ENCODE measurements at places on chromosomes 1 and 21. TPM values are rescaled to one million over a fixed set of nuclear protein-coding genes. Genes with fewer than 3 reads are reported as not detected.

- DNase-seq = no peak
- no peaks in the 10 kb centered on the region for H3K27me3 ChIP-seq
- peak overlapping the region; percentile 84 for H3K4me3 ChIP-seq
Measured at GRCh38 chr1:92081031-92081430, 886 bp downstream of the BTBD8 start.

DNA sequence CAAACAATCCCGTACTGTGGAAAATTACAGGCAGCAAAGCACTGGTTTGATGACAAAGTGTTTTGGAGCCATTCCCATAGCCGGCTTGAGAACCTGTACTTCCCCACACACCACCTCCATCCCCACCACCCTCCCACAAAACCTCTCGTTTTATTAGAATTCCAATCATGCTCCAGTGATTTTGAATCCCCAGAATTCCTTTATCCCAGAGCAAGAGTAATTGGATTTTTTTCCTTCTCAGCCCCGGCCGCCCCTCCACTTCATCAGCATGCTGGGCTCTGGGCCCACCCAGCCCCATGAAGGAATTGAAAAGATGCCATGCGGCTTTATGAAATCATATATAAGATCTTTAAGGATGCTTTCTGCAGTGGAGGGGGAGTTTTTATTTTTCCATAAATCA is 136.6 kb downstream of the OMA1 start:
- no peaks in the 10 kb centered on the region for H3K27me3 ChIP-seq
- peak; percentile 89 for DNase-seq
- peaks cover 23% of the 10 kb centered on the region for H3K4me1 ChIP-seq
- no peak overlapping the region for H3K27ac ChIP-seq
- no peak overlapping the region for H3K4me3 ChIP-seq

The TEX38 gene
- total RNA-seq = not detected

The STPG1 gene
- 9.5 TPM for total RNA-seq

- H3K4me1 ChIP-seq = no peaks in the 10 kb centered on the region
- DNase-seq = no peak
- H3K27me3 ChIP-seq = no peaks in the 10 kb centered on the region
- H3K27ac ChIP-seq = no peak overlapping the region
- no peaks in the 10 kb centered on the region for H3K36me3 ChIP-seq
Measured at GRCh38 chr1:107545056-107545577, 404.3 kb downstream of the NTNG1 start.

The LCE1A gene
- total RNA-seq = not detected

DNA sequence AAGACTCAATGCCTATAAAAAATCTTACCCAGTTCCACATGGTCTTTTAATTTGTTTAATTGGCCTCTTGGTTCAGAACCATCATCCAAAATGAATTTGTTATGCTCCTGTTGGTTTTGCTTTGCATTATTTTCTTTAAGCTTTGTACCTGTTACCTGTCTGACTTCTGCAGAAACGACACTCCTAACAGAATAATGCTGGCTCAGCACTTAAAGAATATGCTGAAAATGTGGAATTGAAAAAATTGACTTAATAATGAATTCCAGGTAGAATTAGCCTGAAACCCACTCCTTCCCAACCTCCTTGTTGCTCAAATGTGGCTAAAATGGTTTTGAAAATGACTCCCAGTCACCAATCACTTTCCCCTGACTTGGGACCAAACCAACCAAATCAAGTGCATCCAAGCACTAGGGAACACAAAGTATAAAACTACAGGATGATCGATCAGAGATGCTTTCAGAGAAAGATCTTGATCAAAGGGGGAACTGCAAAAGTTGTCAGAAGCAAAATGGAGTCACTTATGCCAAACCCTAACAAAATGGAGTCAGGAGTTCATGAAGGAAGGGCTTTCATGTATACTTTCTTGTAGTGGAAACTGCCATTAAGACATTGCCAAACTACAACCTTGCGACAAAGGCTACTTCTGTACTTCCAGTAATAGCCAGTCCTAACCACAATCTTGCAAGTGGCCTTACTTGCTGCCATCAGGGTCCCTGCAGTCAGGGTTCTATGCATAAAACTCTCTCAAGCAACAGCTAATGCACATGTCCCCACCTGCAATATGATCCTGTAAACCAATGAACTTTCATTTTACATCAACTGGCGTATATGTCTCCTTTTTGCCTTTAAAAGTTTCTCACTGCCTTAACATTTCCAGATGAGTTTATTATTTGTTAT is 5.4 kb downstream of the GBP7 start:
- H3K27ac ChIP-seq = no peak overlapping the region
- no peaks in the 10 kb centered on the region for H3K36me3 ChIP-seq
- no peaks in the 10 kb centered on the region for H3K4me1 ChIP-seq
- DNase-seq = no peak
- no peak overlapping the region for H3K4me3 ChIP-seq
- H3K27me3 ChIP-seq = no peaks in the 10 kb centered on the region

GRCh38 chr1:203121186-203122015 is 6.1 kb upstream of the ADORA1 start:
- H3K36me3 ChIP-seq = no peaks in the 10 kb centered on the region
- H3K27me3 ChIP-seq = peaks cover 29% of the 10 kb centered on the region
- H3K27ac ChIP-seq = no peak overlapping the region

DNA sequence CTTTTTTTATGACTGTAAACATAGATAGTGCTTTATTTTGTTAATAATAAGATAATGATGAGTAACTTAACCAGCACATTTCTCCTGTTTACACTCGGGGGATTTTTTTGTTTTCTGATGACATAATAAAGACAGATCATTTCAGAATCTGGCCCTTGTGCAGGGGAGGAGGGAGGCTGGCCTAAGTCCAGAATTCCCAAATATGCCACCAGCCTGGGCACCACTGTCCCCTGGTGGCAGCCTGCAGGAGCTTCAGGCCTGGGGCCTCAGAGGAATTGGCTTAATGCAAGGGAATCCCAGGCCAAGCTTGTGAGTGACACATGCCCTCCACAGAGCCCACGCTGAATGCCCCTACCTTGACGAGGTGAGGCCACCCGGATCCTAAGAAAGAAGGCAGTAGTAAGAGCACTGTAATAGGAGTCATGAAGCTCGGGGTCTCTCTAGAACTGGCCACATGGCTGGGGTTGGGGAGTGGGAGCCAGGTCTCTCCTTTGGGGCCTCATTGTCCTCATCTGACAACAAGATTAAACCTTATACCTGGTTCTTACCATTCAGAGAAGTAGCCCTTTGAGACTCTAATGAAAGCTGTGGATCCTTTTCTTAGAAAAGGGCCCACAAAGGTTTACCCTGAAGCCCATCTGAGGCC is 24.1 kb downstream of the ETNK2 start:
- H3K27me3 ChIP-seq = no peaks in the 10 kb centered on the region
- H3K36me3 ChIP-seq = no peaks in the 10 kb centered on the region
- peaks cover 35% of the 10 kb centered on the region for H3K4me1 ChIP-seq
- peak; percentile 51 for DNase-seq
- H3K27ac ChIP-seq = no peak overlapping the region
- H3K4me3 ChIP-seq = no peak overlapping the region

- H3K27ac ChIP-seq = no peak overlapping the region
- no peaks in the 10 kb centered on the region for H3K27me3 ChIP-seq
- H3K4me3 ChIP-seq = no peak overlapping the region
- H3K4me1 ChIP-seq = peaks cover 26% of the 10 kb centered on the region
Measured at GRCh38 chr1:25700626-25701025, 84.0 kb downstream of the MAN1C1 start.

The KRTAP12-2 gene
- not detected for total RNA-seq

The GJB5 gene
- total RNA-seq = not detected

GRCh38 chr1:81330521-81330920 is 470.2 kb upstream of the ADGRL2 start:
- no peaks in the 10 kb centered on the region for H3K36me3 ChIP-seq
- H3K27ac ChIP-seq = no peak overlapping the region
- no peaks in the 10 kb centered on the region for H3K27me3 ChIP-seq
- DNase-seq = no peak
- H3K4me1 ChIP-seq = no peaks in the 10 kb centered on the region

DNA sequence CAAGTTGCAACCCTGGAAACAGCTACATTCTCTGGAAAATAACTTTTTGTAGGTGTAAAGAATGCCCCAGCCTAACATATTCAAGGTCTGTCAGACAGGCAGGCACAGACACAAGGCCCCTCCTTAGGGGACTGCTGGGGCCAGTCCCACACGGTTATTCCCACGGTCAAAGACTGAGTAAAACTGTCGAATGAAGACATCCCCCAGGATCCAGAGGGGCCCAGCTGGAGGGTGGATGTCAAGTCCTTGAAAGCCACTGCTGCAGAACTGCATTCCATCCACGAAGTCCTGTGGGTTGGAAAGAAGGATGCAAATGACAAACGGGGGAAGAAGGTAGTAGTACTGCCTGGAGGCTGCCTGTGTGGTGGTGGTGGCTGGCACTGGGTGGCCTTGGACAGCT is 6.9 kb upstream of the RAB7B start:
- H3K27ac ChIP-seq = no peak overlapping the region
- peaks cover 2% of the 10 kb centered on the region for H3K27me3 ChIP-seq
- H3K4me1 ChIP-seq = no peaks in the 10 kb centered on the region
- no peak for DNase-seq
- H3K36me3 ChIP-seq = no peaks in the 10 kb centered on the region

GRCh38 chr1:225737161-225737560 is 40.5 kb upstream of the SRP9 start:
- H3K4me3 ChIP-seq = no peak overlapping the region
- H3K36me3 ChIP-seq = no peaks in the 10 kb centered on the region
- no peak overlapping the region for H3K27ac ChIP-seq
- no peaks in the 10 kb centered on the region for H3K27me3 ChIP-seq
- peaks cover 26% of the 10 kb centered on the region for H3K4me1 ChIP-seq
- no peak for DNase-seq

- H3K27me3 ChIP-seq = no peaks in the 10 kb centered on the region
- H3K27ac ChIP-seq = peak overlapping the region; percentile 80
- H3K4me3 ChIP-seq = no peak overlapping the region
- peak; percentile 90 for DNase-seq
- H3K36me3 ChIP-seq = peaks cover 44% of the 10 kb centered on the region
Measured at GRCh38 chr21:33434770-33435360, 31.7 kb downstream of the IFNGR2 start.

- peak overlapping the region; percentile 84 for H3K4me3 ChIP-seq
- peak; percentile 81 for DNase-seq
- H3K27ac ChIP-seq = peak overlapping the region; percentile 96
- peaks cover 28% of the 10 kb centered on the region for H3K36me3 ChIP-seq
- H3K4me1 ChIP-seq = peaks cover 52% of the 10 kb centered on the region
Measured at GRCh38 chr21:34524646-34525601, 12.9 kb upstream of the KCNE1 start.

DNA sequence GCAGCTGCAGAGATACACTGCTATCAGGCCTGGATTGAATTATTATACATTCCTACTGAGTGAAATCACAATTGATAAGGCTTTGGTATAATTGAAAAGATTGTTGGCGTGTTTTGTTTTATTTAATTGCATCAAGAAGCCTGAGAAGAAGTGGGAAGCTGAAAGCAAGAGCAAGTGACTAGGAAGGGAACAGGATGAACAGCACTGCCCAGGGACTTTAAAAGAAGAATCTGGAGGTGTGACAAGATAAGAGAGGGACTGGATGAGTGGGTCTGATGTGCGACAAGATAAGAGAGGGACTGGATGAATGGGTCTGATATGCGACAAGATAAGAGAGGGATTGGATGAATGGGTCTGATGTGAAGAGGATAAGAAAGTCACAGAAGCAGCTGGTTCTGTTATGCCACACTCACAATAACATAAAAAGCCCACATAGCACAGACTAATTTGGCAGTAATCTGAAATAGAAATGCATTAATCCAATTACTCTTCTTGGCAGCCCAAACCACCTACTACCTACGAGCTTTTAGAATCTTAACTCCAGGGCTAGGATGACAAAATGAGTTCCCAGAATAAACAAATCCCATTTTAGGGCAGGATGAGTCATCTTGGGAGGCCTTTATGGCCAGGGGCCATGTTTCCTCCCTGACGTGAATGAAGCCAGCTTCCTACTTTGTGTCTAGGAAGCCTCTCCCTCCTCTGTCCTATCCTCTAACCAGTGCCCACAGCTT is 129.7 kb downstream of the DUSP10 start:
- H3K4me3 ChIP-seq = no peak overlapping the region
- H3K27ac ChIP-seq = peak overlapping the region; percentile 18
- peak; percentile 93 for DNase-seq
- H3K27me3 ChIP-seq = no peaks in the 10 kb centered on the region
- H3K36me3 ChIP-seq = no peaks in the 10 kb centered on the region

DNA sequence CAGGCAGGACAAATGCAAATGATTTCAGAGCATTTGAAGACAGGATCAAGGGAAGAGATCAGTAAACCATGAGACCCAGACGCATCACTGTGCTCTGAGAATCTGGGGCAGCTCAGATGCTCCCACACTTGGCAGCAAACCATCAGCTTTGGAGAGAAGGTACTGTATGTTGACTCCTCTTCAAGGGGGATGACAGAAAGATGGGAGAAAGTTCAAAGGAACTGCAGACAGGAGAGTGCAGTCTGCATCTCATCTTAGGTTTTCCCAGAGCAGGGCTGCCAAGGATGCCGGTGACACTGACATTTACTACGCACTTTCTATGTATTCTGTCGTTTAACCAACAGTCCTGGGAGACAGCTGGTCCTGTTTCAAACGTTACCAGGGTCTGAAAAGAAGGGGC is 35.8 kb downstream of the OLFML2B start:
- no peak for DNase-seq
- no peaks in the 10 kb centered on the region for H3K36me3 ChIP-seq
- H3K27me3 ChIP-seq = no peaks in the 10 kb centered on the region
- H3K27ac ChIP-seq = no peak overlapping the region

The PDPN gene
- 39.7 TPM for total RNA-seq

The FAM72C gene
- 0.61 TPM for total RNA-seq

The ERVH48-1 gene
- 0.55 TPM for total RNA-seq

The CFHR4 gene
- not detected for total RNA-seq

GRCh38 chr1:14296795-14297194 is 301.7 kb upstream of the KAZN start:
- no peak overlapping the region for H3K27ac ChIP-seq
- no peaks in the 10 kb centered on the region for H3K36me3 ChIP-seq
- no peak overlapping the region for H3K4me3 ChIP-seq
- no peaks in the 10 kb centered on the region for H3K4me1 ChIP-seq

DNA sequence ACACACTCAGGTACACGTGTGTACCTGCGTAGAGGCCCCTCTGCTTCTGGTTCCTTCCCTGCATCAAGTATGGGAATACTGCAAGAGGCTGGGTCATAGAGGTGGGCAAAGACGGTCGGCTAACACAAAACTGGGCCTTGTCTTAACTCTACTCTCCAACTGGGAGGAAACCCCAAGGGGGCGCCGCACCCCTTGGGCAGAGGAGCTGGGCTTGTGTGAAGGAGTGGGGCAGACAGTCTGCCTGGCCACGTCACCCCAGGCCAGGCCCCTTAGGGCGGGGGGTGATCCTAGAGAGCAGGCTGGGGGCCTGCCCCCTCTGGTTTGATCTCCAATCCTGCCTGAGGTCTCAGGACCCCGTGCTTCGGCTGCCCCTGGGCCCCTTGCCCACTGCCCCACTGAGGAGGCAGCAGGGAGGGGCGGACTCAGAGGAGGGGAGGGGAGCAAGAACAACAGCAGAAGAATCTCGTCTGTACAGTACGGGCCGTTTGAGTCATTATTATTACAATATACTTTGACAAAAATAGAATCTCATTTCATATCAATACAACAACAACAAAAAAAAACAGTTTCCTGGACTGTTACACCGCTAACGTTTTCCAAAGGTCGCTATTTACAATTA is 34.7 kb downstream of the MEF2D start:
- no peak overlapping the region for H3K4me3 ChIP-seq
- H3K4me1 ChIP-seq = peaks cover 27% of the 10 kb centered on the region
- peaks cover 9% of the 10 kb centered on the region for H3K36me3 ChIP-seq
- no peak for DNase-seq

GRCh38 chr1:59561796-59562195 is 253.0 kb upstream of the HOOK1 start:
- no peak overlapping the region for H3K27ac ChIP-seq
- H3K4me1 ChIP-seq = no peaks in the 10 kb centered on the region
- H3K4me3 ChIP-seq = no peak overlapping the region
- no peaks in the 10 kb centered on the region for H3K36me3 ChIP-seq
